Putamen (tissue), 1 donor: ENCODE measurements at places on chromosomes 1 and 21.

- DNase-seq, result no peak
Measured at GRCh38 chr1:165902565-165902964, 75.2 kb downstream of the UCK2 start.

DNA sequence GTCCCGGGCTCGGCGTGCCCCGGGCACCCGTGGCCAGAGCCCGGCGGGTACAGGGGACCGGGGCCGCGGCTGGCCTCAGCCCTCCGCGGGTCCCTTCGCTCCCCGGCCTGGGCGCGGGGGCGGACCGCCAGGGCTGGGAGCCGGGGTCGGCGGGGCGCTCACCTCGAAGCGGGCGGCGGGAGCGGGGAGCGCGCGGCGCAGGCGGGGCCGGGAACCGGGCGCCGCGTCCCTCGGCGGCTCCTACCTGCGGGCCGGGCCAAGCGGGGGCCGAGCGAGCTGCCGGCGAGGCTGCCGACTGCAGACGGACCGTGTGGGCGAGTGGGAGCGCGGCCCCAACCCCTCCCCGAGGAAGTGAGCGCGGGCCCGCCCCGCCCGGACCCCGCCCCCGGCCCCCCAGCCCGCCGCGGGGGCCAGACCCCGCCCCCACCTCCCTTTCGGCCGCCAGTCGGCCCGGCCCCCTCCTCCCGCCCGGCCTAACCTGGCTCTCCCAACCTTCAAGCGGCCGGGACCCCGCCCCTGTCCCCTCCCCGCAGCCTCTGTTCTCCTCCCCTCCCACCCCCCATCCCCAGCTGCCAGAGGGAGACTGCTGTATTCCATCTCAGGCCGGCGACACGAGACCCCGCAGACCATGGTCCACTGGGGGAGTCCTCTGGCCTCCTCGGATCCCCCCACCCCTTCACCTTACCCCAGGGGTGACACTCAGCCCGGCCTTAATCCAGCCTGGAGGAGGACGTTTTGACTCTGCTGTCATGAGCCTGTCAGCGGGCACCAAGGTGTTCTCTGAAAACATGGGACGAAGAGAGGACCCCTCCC is at the start of gene FHL3:
Gene FHL3, minus strand, starts transcription at position 320 of the 813 bp plus-strand sequence. CDS start 6,102 bp downstream, outside the sequence.
- no peak for DNase-seq

- no peak for DNase-seq
Measured at GRCh38 chr1:229784834-229785233, 158.8 kb downstream of the URB2 start.

DNA sequence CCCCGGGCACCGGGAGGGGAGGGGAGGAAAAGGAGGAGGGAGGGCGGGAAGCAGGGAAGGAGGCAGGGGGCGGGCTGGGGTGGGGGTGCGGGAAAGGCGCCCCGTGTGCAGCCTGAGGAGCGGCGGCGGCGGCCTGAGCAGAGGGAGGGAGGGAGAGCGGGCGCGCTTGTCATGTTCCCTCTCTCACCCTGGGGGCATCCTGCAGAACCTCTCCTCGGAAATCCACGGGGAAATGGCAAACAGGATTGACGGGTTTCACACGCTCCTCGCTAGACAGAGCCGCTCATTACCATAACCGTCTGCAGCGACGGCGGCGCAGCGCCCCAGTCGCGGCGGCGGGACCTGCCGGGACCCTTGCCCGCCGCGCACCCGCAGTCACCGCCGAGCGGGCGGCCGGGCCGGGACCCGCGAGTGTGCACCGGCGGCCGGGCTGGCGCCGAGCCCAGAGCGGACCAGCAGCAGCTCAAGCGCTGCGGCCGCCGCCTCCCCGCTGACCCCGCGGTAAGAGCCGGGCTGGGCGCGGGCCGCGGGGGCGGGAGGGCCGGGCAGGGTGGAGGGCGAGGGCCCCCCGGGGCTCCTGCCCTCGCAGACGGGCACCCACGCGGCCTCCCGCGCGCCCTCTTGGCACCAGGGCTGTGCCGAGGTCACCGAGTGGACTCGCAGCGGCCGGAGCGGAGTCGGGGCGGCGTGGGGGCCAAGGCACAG is at the start of gene SERTAD4:
Gene SERTAD4, plus strand, starts transcription at position 286 of the 705 bp plus-strand sequence. CDS start 5,165 bp downstream, outside the sequence.
- peak; percentile 68 for DNase-seq

DNA sequence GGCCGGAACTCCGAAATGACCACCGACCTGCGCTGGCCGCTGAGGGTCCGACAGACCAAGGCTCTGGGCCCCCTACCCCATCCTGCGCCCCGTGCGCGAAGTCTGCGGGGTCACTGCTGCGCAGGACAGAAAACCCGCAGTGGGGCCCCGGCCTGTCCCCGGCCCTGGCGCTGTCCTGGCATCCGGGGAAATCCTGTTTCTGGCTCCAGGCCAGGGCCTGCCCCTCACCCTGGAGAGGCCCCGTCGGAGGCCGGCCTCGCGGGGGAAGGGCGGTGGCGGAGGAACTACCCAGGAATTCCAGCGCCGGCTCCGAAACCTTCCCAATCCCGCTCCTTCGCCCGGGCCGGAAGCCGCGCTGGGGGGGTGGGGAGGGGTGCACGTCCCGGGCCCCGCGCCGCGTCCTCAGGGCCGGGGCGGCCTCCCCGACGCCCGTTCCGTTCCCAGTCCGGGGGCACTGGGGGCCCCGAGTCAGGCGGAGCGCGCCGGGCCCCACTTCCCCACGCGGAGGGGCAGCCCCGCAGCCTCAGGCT is 77.0 kb downstream of the MORN1 start:
- DNase-seq, result no peak

DNA sequence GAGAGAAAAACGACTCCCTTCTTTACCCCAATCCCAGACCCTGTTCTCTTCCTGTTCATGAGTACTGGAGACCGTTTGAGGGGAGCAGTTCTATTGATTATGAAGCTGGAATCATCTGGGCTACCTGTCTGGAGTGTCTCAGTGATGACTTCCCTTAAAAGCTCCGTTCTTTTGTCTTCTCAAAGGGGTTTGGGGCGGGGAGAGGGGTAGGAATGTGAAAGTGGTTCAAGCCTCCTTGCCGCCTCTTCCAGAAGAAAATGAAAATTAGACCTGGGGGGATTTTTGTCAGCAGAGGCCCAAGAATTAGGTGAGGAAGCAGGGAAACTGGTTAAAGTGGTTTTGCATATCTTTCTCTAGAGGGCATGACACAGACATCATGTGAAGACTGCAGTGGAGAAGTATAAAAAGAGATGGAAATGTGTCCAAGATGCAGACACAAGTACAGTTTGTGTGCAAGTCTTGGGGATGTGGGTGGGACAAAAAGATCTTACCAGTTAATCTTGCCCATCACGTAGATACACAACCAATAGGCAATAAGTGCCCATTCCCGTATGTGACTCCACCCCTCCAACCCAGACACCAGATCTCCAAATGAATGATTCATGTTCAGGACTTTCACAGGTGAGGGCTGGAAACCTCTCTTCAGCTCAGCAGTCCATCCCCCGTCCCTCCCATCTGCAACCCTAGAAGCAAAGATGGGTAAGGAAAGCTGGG is 470 bp upstream of the MTMR11 start:
- no peak for DNase-seq

DNA sequence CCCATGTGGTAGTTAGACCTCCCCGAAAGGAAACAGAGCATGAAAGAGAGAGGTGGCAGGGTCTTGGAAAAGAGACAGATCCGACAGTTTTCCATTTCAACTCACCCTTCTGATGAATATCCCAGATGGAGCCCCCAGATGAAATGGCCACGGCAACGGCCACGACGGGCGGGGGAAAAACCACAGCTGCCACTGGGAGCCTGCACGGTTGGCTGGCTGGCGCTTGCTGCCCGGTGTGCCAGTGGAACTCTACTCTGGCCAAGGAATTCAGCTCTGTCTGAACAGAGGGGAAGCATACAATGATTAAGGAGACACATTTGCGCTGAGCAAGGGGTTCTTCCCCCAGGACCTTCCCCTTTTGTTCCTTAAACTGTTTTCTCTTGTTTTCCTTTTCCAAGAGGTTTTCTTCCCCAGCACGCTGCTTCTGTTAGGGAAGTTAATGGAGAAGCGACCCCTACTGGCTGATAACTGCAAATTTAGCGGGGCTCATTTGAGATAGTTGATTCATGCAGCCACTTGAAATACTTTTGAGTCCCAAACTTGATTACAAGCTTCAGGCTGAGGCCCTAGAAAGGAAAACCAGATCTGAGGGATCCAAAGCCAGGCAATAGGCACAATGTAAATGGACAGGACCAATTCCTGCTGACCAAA is 1122.5 kb downstream of the NCAM2 start:
- DNase-seq, result no peak

DNA sequence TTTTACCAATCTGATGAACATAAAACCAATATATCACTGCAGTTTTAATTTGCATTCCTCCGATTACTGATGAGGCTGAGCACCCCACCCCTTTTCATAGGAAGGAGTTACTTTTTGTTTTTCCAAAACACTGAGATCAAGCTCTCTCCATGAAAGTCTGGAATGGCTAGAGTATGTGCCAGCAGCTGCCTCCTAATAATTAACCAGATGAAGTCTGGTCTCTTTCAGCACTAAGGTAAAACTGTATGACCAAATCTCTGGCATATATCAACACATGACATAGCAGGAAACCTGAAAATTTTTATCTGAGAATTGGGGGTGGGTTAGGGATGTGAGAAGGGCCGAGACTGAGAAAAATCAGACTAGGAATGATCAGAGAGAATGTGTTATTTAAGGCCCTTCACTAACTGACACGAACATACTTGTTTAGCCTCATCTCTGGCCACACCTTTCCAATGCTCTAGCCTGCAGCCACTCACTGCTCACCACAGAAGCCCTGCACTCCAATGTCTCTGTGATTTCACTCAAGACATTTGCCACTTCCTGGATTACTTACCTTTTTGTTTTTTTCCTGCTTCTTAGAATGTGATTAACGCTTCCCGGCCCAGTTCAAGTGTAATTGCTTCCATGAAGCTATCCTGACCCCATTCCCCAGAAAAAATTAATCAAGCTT is 34.7 kb downstream of the WASF2 start:
- no peak for DNase-seq

GRCh38 chr1:204435381-204435831 is 23.8 kb upstream of the PPP1R15B start:
- peak; percentile 43 for DNase-seq

GRCh38 chr1:152907686-152908601 is at the start of gene IVL:
Gene IVL, plus strand, starts transcription at chr1:152908546. Its CDS starts 1,252 bp downstream, at chr1:152909798.
- no peak for DNase-seq

GRCh38 chr21:35138665-35139381 is 89.7 kb upstream of the RUNX1 start:
- DNase-seq, result no peak

DNA sequence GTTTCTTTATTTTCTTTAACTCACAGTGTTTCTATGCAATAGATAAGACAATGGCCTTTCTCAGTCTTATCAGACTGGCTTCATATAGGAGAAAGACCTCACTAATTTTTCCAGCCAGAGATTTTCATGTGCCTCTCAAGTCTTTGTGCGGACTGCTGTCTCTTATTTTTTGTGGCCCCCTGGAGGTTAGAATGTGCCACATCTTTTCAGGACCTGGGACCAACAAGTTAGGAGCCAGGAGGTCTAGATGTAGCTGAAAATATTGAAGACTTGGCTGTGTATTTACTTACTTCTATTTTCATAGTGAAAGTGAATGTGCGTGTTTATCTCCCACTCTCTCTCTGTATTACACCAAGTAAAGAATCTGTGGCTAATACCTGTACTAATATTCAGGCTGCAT is 42.1 kb upstream of the CFHR3 start:
- no peak for DNase-seq

GRCh38 chr1:101566883-101567538 is 330.2 kb downstream of the S1PR1 start:
- no peak for DNase-seq

DNA sequence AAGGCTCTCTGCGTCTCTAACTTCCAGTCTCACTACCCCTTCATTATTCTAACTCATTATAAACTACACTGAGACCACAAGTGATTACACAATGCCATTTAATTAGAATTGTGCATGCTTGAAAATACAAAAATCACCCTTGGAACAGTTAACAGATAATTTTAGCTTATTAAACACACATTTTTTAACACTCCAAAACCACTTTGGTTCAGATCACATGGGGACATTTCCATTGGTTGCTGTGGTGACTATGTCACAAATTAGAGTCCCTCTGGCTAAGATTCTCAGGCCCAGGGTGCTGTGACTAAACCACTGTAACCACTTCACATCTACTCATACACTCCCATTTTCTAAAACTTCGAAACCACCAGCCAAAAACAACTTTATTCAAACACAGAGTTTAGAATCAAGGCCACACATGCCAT is 43.0 kb downstream of the JAK1 start:
- no peak for DNase-seq

GRCh38 chr21:24594082-24594481 is 1013.2 kb downstream of the MRPL39 start:
- no peak for DNase-seq

DNA sequence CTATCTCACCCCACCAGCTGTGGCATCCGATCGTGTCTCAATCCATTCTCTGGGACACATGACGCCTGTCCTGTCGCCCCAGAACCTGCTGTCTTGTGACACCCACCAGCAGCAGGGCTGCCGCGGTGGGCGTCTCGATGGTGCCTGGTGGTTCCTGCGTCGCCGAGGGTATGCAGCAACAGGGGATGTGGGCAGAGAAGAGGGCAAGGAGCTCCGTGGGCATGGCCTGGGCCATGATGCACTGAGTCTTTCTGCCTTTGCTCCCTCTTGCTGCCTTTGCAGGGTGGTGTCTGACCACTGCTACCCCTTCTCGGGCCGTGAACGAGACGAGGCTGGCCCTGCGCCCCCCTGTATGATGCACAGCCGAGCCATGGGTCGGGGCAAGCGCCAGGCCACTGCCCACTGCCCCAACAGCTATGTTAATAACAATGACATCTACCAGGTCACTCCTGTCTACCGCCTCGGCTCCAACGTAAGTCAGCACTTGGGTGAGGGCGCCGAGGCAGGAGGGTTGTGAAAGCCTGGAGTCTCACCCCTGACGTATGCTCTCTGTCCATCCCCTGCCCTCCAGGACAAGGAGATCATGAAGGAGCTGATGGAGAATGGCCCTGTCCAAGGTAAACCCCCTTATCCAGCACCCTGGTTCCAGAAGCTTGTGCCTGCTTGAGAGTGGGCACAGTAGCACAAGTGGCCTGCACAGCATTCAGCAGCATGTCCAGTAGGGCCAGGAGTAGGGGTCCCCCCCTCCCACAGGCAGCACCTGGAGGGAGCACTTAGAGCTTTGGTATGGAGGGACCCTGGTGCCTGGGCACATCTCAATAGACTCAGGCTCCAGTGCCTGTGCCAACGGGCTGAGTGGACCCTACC is 8.8 kb downstream of the TINAGL1 start:
- DNase-seq, result no peak

DNA sequence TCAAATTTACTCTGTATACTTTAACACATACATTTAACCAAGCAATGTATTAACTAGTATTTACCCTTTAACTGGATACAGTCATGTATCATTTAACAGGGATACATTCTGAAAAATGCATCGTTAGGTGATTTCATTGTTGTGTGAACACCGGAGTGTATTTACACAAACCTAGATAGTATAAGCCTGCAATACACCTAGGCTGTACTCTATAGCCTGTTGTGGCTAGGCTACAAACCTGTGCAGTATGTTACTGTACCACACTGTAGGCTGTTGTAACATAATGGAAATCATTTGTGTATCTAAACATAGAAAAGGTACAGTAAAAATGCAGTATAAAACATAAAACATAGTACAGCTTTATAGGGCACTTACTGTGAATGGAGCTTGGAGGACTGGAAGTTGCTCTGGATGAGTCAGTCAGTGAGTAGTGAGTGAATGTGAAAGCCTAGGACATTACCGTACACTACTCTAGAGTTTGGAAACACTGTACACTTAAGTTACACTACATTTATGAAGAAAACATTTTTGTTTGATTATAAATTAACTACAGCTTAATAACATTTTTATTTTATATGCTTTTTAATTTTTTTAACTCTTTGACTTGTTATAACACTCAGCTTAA is 21.3 kb downstream of the RGS4 start:
- DNase-seq, result no peak
